Psoas muscle (tissue), 8 donors: ENCODE measurements at places on chromosomes 3 and 15. TPM values are rescaled to one million over a fixed set of nuclear protein-coding genes. Genes with fewer than 3 reads are reported as not detected.

Gene DUOXA2
- not detected for total RNA-seq

Gene SUSD5
- total RNA-seq = 1.0 TPM

Gene MORC1
- not detected for total RNA-seq

Gene SPESP1
- 2.4 TPM for total RNA-seq

Gene VWA5B2
- total RNA-seq = not detected

Gene DPPA4
- not detected for total RNA-seq

Gene PAK6
- total RNA-seq = 0.44 TPM

Gene RPL4
- 1,435 TPM for total RNA-seq

Gene RASL12
- total RNA-seq = 3.2 TPM

Gene NR1D2
- 31.7 TPM for total RNA-seq

Gene NANOGP8
- not detected for total RNA-seq

Gene GABRG3
- not detected for total RNA-seq

Gene LRTM1
- 3.1 TPM for total RNA-seq

Gene CIAO2A
- 80.8 TPM for total RNA-seq

Gene ZNF770
- 51.9 TPM for total RNA-seq

Gene TMEM42
- total RNA-seq = 7.5 TPM

Gene CLDN16
- not detected for total RNA-seq

Gene ISG20
- total RNA-seq = 2.9 TPM

Gene PFKFB4
- 1.1 TPM for total RNA-seq

Gene PLS1
- 0.24 TPM for total RNA-seq

Gene C15orf40
- 6.3 TPM for total RNA-seq

GRCh38 chr15:42100021-42100800 is 5.8 kb upstream of the PLA2G4D start:
- DNase-seq = no peak

- DNase-seq = peak; percentile 30
These were observed 103.8 kb downstream of the RBMS3 start for GRCh38 chr3:29384640-29385039.

GRCh38 chr15:85404176-85404917 is 23.9 kb downstream of the AKAP13 start:
- DNase-seq = no peak

DNA sequence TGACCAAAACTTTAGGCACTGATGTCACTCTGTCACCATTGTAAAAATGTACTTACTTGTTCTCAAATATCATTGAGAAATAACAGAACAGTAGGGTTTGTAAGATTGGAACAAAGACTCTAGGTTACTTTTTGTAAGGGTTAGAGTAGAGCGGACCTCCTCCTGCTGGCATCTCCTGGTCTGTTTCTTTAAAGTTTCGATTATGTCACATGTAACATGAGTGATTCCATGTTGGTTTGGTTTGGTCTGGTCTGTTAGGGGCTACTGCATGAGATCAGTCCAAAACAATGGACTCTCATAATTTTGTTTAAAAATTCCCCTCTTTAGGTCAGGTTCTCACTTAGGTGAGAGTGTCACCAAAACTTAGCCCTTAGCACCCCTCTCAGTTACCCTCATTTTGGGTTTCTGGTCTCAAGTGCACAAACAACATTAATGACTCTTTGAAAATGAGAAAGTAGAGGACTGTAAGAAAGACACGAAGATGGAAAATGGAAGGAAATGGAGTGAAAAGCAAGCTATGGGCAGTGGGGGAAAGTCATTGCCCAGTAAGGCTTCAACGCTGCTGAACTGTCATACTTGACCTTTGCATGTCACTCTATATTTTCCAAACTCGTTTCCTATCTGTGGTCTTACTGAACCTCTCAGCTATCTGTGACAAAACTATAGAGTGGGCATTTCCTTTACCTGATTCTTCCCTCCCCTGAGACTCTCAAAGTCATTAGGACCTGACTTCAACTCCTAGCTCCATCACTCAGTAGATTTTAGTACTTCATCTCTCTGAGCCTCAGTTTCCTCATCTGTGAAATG is 52.7 kb downstream of the LDHAL6B start:
- DNase-seq = no peak

- no peak for DNase-seq
These were observed 153.8 kb downstream of the EBLN2 start for GRCh38 chr3:73215281-73215680.

GRCh38 chr3:100060685-100061484 is 53.4 kb downstream of the FILIP1L start:
- DNase-seq = no peak

GRCh38 chr3:131794766-131795388 is 239.9 kb downstream of the CPNE4 start:
- no peak for DNase-seq

- DNase-seq = no peak
These were observed 89.8 kb upstream of the IGSF10 start for GRCh38 chr3:151550642-151551041.

DNA sequence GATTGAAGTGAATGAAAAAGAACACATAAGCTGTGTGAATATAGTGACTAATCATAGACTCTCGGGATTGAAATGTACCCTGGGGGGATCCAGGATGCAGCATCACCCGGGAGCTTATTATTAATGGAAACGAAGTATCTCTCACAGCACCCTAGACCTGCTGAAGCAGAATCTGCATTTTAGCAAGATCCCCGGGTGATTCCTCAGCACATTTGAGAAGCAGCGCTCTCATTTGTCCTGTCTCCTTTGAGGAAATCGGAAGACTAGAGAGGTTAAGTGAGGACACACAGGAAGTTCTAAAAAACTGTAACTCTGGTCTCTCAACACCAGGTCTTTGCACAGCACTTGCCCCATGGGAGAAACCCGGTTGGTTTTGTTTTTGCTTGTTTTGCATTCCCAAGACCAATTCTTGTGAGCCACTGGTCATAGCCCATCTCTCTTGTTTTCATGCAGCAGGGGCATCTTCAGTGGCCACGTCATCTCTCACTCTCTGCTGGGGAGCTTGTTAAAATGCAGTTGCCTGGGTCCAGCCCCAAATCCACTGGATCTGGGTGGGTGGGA is 30.2 kb downstream of the ZNF710 start:
- DNase-seq = no peak

GRCh38 chr3:40057077-40057476 is 247.7 kb downstream of the MYRIP start:
- no peak for DNase-seq

- DNase-seq = no peak
These were observed 347.7 kb upstream of the TGFBR2 start for GRCh38 chr3:30258426-30259392.

- DNase-seq = no peak
These were observed 7.3 kb upstream of the TM6SF1 start for GRCh38 chr15:83100097-83100646.

- DNase-seq = no peak
These were observed 73.0 kb downstream of the HCN4 start for GRCh38 chr15:73295630-73296286.

- DNase-seq = no peak
These were observed 826.8 kb upstream of the CFAP20DC start for GRCh38 chr3:59876533-59877062.

- DNase-seq = no peak
These were observed 485.9 kb downstream of the SQOR start for GRCh38 chr15:46120713-46121112.

GRCh38 chr3:174873832-174874657 is 14.9 kb downstream of the NAALADL2 start:
- no peak for DNase-seq

DNA sequence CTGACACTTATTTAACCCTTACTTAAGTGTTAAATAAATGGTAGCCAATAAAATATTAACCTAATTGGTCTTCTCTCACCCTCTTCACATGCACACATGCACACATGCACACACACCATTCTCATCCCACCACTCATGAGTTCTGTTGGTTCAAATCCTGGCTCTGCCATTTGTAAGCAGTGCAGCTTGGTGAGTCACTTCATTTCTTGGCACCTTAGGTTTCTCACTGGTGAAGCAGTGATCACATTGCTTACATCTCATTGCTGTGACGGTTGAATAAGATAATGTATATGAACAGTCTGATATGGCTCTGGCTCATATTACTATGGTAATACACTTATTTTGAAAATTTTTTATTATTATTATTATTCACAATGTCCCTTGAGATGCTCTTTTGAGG is 33.8 kb downstream of the RIOX2 start:
- DNase-seq = no peak

- DNase-seq = no peak
These were observed 422.3 kb upstream of the ROBO1 start for GRCh38 chr3:80190051-80190450.

DNA sequence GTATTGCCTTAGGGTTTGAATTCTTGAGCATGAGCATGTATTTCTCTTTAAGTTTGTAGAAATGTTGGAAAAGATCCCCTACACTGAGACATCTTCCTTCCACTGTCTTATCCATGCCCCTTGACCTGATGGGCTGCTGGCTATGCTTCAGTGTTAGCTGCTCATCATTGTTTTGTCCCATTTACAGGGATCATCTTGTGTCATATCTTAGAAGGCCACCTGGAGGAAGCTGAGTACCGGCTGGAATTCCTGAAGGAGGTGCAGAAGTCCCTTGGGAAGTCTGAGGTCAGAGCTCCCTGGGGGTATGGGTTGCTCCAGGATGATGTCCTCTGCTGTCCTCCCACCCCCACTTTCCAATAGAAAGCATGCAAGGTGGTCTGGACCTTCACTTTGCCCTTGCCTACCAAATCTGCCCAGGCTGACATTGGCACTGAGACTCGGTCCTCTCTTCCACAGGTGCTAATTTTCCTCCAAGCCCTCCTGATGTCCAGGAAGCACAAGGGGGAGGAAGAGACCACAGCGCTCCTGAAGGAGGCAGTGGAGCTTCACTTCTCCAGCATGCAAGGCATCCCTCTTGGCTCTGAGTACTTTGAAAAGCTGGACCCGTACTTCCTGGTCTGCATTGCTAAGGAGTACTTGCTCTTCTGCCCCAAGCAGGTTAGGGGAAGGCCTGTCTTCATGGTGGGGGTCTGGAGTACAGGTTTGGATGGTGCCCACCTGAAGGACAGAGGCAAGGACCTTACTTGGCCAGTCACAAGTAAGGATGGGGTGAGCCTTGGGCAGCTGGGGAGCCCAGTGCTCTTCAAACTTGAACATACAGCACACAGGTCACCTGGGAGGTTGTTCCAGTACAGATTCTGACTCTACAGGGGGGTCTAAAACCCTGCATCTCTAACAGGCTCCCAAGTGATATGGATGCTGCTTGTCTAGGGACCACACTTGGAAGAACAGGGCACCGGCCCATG is 17.7 kb downstream of the TTC21A start:
- DNase-seq = no peak

DNA sequence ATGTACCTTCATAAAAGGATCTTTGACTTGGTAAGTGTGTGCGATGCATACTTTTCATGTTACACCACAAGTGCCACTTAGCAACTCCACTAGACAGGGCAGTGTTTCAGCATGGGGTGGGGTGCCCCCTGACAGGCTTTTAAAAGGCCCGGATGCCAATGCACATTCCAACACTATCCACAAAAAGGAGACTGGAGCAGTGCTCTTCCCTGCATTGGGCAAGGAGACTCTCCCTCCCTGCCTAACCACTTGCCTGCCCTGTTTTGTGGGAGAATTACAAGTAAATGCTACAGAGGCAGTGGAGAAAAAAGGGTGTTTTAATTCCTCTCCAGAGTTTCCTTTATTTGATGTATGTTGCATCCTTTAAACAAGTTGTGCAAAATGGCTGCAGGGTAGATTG is 1.7 kb upstream of the RARB start:
- DNase-seq = no peak

- DNase-seq = no peak
These were observed 23.0 kb downstream of the LIMD1 start for GRCh38 chr3:45617430-45618080.

GRCh38 chr15:74955796-74956647 is 550 bp downstream of the RPP25 start:
- DNase-seq = peak; percentile 80

- no peak for DNase-seq
These were observed 430.5 kb downstream of the GABRG3 start for GRCh38 chr15:27401471-27401870.

GRCh38 chr3:43468133-43468532 is 153.7 kb downstream of the ANO10 start:
- DNase-seq = no peak

GRCh38 chr3:77303955-77304699 is 264.2 kb downstream of the ROBO2 start:
- DNase-seq = no peak

DNA sequence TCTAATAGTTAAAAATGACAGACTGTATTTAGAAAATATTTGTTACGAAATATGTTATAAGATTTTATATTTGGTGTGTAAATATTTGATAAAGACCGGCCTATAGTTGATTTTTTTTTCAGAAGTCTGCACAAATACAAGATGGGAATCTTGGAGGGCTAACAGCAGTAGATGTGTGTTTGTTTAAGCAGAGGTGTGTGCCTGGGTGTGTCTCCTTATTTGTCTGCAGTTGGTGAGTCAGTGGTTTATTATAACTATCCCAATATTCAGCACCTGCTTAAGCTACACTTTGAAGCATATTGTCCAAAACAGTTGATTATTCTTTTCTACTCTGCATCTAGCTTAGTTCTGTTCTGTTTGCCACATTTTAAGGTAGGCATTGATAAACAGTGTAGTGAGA is 12.4 kb downstream of the GLCE start:
- no peak for DNase-seq

GRCh38 chr3:188106887-188107830 is 46.8 kb upstream of the LPP start:
- no peak for DNase-seq

DNA sequence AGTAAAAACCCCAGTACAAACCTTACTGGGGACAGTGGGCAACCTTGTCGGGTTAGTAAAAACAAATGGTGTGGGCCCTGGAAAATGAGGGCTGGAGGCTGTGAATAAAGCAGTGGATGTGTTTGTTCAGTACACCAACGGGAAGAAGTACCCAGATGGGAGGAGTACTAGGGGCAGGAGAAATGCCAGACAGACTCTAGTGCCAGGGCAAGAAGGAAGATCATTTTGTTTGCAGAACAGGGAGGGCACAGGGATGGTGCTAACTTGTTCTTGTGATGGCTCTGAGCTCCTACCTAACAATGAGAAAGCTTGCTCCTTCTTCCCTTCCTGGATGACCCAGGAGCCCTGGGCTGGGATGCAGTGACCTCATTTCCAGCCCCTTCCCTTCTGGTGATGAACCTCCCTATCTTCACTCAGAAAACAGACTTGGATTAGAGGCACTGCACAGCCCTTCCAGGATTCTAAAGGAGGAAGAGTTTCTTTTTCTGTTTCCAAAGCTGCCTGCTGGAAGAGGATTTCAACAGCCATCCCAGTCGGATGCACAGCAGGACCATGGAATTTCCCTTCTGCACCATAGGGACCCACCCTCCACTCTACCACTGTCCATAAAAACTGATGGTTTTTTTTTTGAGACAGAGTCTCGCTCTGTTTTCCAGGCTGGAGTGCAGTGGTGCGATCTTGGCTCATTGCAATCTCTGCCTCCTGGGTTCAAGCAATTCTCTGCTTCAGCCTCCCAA is 6.1 kb downstream of the RASSF1 start:
- DNase-seq = no peak

GRCh38 chr3:8210882-8211341 is 290.7 kb upstream of the LMCD1 start:
- DNase-seq = no peak

GRCh38 chr3:119659606-119660291 is 640 bp downstream of the POPDC2 start:
- DNase-seq = peak; percentile 65

GRCh38 chr15:52008698-52009434 is 10.2 kb upstream of the MAPK6 start:
- DNase-seq = no peak

- no peak for DNase-seq
These were observed 83.5 kb upstream of the CFAP20DC start for GRCh38 chr3:59133311-59133710.

GRCh38 chr3:96705895-96706294 is 108.5 kb upstream of the EPHA6 start:
- DNase-seq = no peak

- DNase-seq = no peak
These were observed 234.8 kb upstream of the GADL1 start for GRCh38 chr3:31129241-31129640.

GRCh38 chr3:181715571-181716340 is 4.0 kb downstream of the SOX2 start:
- DNase-seq = no peak
